ENCODE measurements at places on chromosomes 4 and X.

DNA sequence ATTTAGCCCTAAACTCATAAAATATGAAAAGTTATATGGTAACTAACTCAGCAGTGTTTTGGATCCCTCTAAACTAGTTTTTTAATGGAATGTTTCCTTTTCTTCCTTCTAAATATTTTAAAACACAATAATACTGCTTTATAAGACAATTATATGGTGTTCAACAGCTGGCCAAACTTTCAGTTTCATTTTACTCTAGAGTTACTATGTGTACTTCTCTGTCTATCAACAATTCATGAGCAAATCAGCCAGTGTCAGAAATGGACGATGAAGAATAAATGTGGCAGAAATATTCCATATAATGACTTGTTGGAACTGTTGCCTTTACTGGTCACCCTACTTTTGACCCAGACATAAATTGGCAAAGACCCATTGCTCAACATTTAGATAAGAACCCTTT, 64.8 kb upstream of the CXXC4 start:
- no peak for DNase-seq

GRCh38 chr4:168451744-168452390, 28.4 kb downstream of the DDX60L start:
- no peak for DNase-seq

DNA sequence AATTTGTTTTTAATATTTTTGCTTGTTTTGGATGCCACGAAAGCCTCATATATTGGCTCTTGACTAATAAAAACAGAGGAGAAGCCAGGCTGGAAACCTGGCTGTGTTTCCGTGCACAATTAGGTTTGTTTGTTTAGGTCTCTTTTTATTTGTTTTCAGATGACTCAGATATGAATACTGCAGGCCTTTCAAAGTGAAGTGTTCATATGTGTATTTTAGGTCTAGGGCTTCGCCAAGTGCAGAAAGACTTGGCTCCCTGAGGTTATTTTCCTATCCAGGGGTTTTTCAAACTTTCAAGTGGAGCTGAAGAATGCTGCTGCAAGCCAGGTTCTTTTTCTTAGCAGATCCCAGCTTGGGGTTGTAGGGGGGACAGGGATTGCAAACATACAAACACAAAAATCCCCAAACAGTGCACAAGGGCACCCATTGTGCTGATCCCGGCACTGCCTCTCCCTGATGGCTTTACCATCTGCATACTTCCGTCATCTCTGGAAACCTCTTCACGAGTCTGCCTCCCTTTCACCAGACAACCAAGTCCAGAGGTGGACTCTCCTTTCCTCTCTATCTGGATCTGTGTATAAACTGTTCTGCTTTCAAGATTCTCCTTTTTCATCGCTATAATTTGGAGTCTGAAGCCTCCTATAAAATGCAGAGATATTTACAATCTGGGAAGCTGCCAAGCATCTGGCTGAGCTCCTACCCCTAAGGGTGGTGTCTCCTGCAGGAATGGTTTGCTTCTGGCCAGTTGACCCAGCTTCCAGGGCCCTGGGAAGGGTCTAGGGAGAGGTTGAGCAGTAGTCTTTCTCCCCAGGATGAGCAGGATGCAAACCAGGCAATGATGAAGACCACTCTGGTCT, 108.6 kb downstream of the SMIM20 start:
- peak; percentile 12 for DNase-seq

GRCh38 chr4:142844782-142845181, 1.3 kb downstream of the INPP4B start:
- DNase-seq: no peak

DNA sequence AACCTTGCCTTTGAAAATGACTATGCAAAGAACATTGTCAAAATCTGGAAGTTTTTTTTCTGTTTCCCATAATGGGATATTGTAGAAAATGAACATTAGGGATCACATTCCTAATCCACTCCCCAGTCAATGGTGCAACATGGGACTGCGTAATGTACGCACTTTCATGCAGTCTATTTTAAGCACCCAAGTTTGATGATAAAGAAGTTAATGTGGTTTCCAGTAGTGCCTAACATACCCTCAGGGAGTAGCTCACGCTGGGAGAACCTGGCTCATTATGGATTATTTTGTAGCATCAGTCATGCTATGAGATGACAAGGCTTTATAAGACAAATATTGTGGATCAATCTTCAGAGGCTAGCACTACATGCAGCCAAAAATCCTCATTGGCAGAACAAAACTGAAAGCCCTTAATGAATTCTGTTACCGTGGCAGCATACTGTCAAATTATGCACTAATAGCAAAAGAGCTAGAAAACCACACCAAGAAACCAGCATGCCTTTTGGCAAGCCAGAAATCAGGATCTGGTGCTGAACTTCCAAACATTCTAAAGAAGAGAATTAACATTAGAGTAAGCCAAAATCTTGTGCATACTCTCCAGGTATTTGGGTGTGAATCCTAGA, 1392.8 kb upstream of the TENM3 start:
- DNase-seq: no peak

DNA sequence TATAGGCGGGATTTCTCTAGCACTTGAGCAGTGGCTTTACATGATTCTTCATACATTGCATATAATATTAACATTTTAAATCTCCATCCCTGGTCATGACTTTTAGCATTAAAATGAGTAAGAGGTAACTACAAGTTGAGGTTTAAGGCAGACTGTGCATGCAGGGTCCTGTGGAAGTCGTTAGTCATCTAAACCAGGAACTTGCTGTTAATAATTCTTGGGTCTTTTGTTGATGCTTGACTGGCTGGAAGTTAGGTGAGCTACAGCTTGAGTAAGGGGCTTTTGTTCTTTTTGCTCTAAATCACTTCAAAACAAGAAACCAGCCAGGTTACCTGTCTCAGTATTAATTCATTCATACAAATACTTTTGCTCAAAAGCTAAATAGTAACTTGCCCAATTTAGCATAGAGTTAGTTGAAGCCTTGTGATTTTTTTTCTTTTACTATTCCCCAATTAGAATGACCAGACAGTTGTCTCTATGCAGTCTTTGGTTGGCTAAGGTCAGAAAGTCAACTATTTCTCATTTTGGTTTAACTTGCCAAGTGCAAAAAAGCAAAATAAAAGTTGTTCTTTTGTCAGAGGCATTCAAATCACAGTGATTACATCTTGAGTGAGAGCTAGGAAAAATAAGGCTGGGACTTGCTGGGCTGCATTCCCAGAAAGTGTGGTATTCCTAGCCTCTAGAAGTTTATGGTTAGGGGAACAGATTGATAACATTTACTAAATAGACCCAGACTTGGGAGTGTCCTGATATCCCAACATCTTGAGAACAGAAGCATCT, 516.9 kb downstream of the PDHA2 start:
- no peak for DNase-seq

DNA sequence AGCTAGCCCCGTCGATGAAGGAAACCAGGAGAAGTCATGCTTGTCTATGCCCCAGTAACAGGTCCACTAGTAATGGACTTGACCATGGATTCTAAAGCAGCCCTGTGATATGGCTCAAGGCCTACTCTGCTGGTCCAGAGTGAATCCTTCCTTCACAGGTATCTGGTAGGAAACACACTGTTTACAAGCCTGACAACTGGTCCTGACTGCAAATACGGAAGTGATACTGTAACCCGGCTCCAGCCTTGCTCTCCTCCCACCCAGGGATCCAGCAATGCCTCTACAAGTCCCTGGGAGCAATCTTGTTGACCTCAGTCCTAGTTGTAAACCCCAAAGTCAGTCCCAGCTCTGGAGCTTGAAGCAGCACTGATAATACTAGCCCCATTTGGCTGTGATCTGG, 239.2 kb upstream of the GRID2 start:
- DNase-seq: no peak

GRCh38 chr4:184439856-184440594, 34.3 kb downstream of the IRF2 start:
- no peak for DNase-seq

DNA sequence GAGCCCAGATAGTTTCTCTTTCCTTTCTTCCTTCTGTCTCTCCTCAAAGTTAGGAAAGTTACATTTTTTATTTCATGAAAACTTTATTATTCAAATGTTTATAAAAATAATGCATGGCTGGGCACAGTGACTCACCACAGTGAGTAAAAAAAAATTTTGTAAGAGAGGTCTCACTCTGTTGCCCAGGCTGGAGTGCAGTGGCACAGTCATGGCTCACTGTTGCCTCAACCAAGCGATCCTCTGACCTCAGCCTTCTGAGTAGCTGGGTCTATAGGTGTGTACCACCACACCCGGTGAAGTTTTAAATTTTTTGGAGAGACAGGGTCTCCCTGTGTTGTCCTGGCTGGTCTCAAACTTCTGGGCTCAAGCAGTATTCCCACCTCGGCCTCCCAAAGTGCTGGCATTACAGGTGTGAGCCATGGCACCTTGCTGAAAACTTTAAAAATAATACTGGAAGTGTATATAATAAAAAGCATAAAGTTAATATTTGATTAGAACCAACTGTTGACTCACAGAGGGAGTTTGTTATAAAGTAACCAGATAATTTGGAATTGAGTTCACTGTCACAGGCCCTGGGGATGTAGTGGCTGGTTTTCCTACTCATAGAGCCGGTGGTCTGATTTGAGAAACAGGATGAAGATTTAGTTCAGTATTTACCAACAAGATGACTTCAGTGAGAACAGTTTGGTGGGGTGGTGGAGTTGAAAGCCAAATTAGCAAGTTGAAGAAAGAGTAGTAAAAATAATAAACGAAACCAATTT, 18.0 kb downstream of the CMC4 start:
- no peak for DNase-seq

DNA sequence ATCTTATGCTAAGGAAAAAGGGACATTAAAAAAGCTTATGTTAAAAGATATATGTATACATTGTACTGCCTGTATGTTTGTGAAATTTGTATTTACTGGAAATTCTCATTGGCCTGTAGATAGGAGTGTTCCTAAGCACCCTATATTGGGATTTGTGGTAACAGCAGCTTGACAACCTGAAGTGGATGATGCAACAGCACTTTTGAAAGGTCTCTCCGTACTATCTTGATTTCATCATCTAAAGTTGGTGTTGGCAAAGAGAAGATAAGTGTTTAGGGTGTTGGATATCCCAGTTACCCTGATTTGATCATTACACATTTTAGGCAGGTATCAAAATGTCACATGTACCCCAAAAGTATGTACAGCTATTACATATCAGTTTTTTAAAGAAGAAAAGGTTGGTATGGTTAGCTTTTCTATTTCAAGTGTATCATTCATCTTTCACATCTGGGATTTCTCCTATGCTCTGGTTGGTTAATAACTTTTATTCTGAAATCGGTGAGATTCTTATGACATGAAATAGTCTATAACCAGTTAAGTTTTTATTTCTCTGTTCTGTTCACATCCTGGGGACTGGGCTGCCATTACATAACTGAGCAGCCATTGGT, 10.3 kb downstream of the HADH start:
- DNase-seq: no peak

GRCh38 chr4:113978561-113979147, 793 bp downstream of the ARSJ start:
- no peak for DNase-seq

GRCh38 chrX:113675278-113675677, 834.6 kb upstream of the AMOT start:
- DNase-seq: no peak

DNA sequence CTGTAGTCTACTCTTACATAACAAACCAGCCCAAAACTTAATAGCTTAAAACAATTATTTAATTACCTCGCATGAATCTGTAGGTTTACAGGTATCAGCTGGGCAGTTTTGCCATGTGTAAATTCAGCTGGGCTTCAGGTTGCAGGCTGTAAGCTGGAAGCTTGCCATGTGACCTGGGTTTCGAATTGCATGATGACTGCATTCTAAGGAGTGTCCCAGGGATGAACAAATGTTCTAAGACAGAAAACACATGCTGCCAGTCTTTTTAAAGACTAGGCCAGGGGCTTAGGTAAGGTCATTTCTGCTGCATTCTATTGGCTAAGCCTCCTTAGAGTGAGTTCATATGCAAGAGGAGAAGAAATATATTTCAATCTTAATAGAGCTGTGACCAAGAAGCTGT, 44.8 kb downstream of the GRIA2 start:
- DNase-seq: no peak

DNA sequence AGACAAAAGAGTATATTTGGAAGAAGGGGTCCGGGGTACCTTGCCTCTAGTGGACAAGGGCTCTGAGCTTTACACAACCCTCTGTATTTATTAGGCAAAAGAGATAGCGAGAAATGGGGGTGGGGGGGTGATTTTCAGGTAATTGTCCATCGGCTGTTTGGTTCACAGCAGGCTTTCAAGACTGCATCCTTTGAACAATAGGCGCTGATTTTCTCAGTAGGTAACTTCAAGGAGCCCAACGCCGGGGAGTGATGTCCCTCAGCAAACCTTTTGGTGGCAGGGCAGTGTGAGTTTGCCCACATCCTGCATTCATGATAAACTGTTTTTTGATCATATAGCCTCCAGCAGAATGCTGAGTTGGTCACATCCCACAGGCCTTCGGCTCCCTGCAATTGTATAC, 61.6 kb downstream of the KDM5C start:
- no peak for DNase-seq

DNA sequence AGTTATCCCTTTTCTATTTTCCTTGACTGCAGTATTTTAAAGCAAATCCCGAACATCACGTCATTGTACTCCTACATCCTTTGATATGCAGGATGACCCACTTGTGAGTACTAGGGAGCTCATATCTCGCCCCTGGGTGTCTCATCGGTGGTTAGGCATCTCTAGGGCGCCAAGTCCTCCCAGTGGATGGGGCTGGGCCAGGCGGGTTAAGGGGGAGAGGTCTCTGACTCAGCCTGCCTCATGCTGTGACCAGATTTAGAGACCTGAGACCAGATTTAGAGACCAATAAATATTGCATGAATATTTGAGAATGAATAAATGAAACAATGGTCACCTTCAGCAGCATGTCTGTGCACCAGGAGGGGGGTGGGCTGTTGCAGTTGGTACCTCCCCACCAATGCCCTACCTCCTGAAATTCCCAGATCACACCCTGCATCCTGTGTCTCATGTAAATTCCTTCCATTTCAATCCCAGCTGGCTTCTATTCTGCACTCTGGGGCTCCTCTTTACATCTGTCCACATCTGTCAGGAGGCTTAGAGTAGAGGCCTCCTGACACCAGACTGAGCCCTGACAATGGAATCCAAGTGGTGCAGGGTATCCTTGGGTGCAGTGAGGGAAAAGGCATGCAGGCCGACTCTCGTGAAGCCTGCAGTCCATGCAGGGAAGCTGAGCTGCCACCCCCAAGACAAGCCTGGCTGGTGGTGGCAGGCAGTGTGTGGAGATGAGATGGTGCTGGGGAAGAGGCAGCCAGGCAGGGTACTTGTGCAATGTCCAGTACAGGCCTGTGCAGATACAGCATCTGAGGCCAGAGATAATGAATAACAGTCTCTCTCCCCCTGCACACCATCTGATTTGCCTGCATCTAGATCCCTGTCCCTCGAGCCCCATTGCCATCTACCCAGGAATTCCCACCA, 5.2 kb downstream of the APLN start:
- DNase-seq: no peak

DNA sequence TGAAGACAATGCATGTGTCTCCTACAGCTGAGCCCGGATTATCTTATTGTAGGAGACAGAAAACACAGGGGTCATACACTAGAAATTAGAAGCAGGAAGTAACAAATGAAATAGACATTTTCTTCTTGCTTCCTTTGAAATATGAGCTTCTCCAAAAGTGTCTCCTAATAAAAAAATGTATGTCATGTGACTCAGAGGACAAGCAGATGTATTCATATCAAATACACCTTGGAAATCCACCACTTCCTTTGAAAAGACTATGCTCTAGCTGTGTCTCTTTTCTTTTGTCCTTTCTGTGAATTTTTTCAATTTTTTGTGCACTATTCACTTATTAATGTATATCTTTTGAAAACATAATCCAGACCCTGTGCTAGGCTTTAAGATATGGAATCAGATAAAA, 1906.2 kb downstream of the C4orf33 start:
- DNase-seq: no peak

- DNase-seq: no peak
These were observed 1.1 kb upstream of the STX18 start for GRCh38 chr4:4542774-4543485.

- no peak for DNase-seq
These were observed 465.5 kb upstream of the CTSO start for GRCh38 chr4:156419080-156419685.
